ENCODE measurements at places on chromosomes 2 and 18. TPM values are rescaled to one million over a fixed set of nuclear protein-coding genes. Genes with fewer than 3 reads are reported as not detected.
A peak's percentile ranks its signal among the peaks of the same experiment; 100 is the strongest.

Gene SULT1C4
- total RNA-seq: not detected

- H3K4me1 ChIP-seq: peaks cover 6% of the 10 kb centered on the region
- H3K27me3 ChIP-seq: no peaks in the 10 kb centered on the region
- H3K27ac ChIP-seq: no peak overlapping the region
- H3K36me3 ChIP-seq: no peaks in the 10 kb centered on the region
- H3K4me3 ChIP-seq: no peak overlapping the region
Observed at GRCh38 chr18:74828200-74828599, 230.5 kb downstream of the ZNF407 start.

Gene KCTD18
- 12.8 TPM for total RNA-seq

GRCh38 chr18:27608742-27609141 is 423.6 kb upstream of the CHST9 start:
- H3K27me3 ChIP-seq: no peaks in the 10 kb centered on the region
- H3K27ac ChIP-seq: no peak overlapping the region
- H3K36me3 ChIP-seq: no peaks in the 10 kb centered on the region
- DNase-seq: no peak
- H3K4me3 ChIP-seq: no peak overlapping the region
- no peaks in the 10 kb centered on the region for H3K4me1 ChIP-seq

DNA sequence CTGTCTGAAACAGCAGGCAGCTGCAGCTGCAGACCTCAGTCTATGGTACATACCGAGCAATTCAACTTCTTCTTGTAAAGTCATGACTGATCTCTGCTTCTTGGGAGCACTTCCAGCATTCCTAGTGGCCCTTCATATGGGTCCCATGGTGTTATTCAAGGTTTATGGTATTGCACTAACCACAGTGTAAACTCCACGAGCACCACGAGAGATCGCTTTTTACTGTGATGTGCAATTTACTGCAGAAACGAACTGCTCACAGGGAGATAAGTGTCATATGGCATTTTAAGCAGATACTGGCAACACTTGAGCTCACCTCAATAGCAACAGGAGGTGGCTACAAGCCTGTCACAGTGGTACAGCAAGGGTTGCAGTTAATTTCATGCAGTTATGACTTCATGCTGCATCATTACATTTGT is 38.6 kb upstream of the SH3BP4 start:
- no peak for DNase-seq
- no peak overlapping the region for H3K27ac ChIP-seq
- no peak overlapping the region for H3K4me3 ChIP-seq
- H3K36me3 ChIP-seq: no peaks in the 10 kb centered on the region
- no peaks in the 10 kb centered on the region for H3K27me3 ChIP-seq
- no peaks in the 10 kb centered on the region for H3K4me1 ChIP-seq

Gene STRN
- total RNA-seq: 26.4 TPM

GRCh38 chr2:241867776-241868420 is 1.6 kb upstream of the RTP5 start:
- DNase-seq: no peak
- no peaks in the 10 kb centered on the region for H3K27me3 ChIP-seq
- no peaks in the 10 kb centered on the region for H3K36me3 ChIP-seq
- H3K27ac ChIP-seq: no peak overlapping the region
- no peak overlapping the region for H3K4me3 ChIP-seq

- no peak overlapping the region for H3K27ac ChIP-seq
- H3K36me3 ChIP-seq: no peaks in the 10 kb centered on the region
- H3K4me3 ChIP-seq: no peak overlapping the region
- no peak for DNase-seq
Observed at GRCh38 chr2:227608561-227609338, 5.9 kb downstream of the SCYGR3 start.

Gene ITPRIPL1
- 12.4 TPM for total RNA-seq

Gene GPR39
- total RNA-seq: 5.1 TPM

DNA sequence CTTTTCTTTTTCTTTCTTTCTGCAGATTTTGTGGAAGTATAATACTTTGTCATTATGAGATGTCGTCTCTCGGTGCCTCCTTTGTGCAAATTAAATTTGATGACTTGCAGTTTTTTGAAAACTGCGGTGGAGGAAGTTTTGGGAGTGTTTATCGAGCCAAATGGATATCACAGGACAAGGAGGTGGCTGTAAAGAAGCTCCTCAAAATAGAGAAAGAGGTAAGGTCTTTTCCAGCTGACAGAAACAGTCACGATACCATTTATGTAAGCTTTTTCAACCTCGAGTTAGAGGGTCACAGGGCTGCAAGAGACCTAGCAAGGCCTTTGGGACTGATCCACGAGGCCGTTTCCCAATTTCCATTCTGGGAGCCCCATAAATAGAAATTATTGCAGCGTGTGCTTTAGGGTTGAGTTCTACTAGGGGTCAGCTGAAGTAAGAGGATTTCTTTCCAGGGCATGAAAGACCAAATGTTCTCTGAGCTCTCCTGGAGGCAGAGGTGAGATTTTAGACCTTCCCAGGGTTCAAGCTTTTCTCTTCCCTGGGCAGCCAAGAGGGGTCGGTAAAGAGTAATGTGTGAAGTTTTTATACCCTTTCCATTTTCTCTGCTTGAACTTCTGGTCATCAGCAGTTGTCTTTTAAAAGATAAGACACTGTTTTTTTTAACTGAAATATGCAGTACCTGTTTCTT is 15.5 kb downstream of the MAP3K20 start:
- H3K36me3 ChIP-seq: no peaks in the 10 kb centered on the region
- H3K4me3 ChIP-seq: no peak overlapping the region
- H3K27ac ChIP-seq: no peak overlapping the region
- no peak for DNase-seq
- no peaks in the 10 kb centered on the region for H3K27me3 ChIP-seq

DNA sequence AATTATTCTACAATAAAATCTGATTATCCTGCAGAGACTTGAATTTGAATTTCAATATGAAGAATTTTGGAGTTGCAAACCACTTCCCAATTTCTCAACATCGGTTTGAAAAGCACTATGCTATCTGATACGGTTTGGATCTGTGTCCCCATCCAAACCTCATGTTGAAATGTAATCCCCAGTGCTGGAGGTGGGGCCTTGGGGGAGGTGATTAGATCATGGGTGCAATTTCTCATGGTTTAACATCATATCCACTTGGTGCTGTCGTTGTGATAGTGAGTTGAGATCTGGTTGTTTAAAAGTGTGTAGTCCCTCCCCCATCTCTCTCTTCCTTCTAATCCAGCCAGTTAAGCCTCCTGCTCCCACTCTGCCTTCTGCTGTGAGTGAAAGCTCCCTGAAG is 205.7 kb downstream of the NBAS start:
- no peaks in the 10 kb centered on the region for H3K4me1 ChIP-seq
- H3K36me3 ChIP-seq: no peaks in the 10 kb centered on the region
- no peak overlapping the region for H3K27ac ChIP-seq
- no peak overlapping the region for H3K4me3 ChIP-seq
- H3K27me3 ChIP-seq: no peaks in the 10 kb centered on the region

Gene PARD6G
- 12.8 TPM for total RNA-seq

GRCh38 chr2:71629273-71629672 is 175.9 kb downstream of the DYSF start:
- no peaks in the 10 kb centered on the region for H3K4me1 ChIP-seq
- no peaks in the 10 kb centered on the region for H3K36me3 ChIP-seq
- no peak overlapping the region for H3K27ac ChIP-seq
- H3K27me3 ChIP-seq: no peaks in the 10 kb centered on the region

GRCh38 chr2:143435131-143435530 is 305.9 kb downstream of the ARHGAP15 start:
- no peak for DNase-seq
- no peak overlapping the region for H3K4me3 ChIP-seq

Gene ALPI
- total RNA-seq: not detected

GRCh38 chr18:69651243-69651642 is 250.6 kb downstream of the DOK6 start:
- no peaks in the 10 kb centered on the region for H3K4me1 ChIP-seq
- DNase-seq: no peak
- H3K36me3 ChIP-seq: no peaks in the 10 kb centered on the region
- H3K27me3 ChIP-seq: 0 out of 2 replicates have a peak, but pooled peaks cover 4% of the 10 kb centered on the region
- no peak overlapping the region for H3K4me3 ChIP-seq

Gene TSGA10
- total RNA-seq: 6.6 TPM

Gene SEH1L
- 83.7 TPM for total RNA-seq

DNA sequence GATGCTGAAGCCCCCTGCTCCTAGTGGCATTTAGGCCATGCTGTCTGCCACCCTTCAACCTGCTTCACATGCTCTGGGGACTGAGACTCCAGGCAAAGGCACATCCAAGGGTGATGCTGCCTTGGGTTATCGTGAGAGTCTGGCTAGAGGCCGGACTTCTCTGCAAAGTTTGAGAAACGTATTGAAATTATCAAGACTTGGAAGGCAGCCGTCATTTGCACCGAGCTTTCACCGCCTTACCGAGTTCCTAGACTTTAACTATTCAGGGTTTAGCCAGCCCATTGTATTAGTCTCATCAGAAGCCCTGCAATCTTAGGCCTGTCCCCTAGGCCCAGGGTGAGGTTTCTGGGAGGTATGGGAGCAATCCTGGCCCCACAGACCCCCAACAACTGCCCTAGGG is 34.0 kb downstream of the RDH14 start:
- no peak overlapping the region for H3K4me3 ChIP-seq
- no peaks in the 10 kb centered on the region for H3K4me1 ChIP-seq

- no peaks in the 10 kb centered on the region for H3K27me3 ChIP-seq
- no peak overlapping the region for H3K4me3 ChIP-seq
- H3K27ac ChIP-seq: no peak overlapping the region
- DNase-seq: no peak
Observed at GRCh38 chr2:228600265-228600664, 418.8 kb upstream of the SPHKAP start.

GRCh38 chr2:101109451-101110118 is 41.6 kb downstream of the TBC1D8 start:
- no peaks in the 10 kb centered on the region for H3K27me3 ChIP-seq
- H3K36me3 ChIP-seq: no peaks in the 10 kb centered on the region
- H3K4me3 ChIP-seq: no peak overlapping the region
- no peak overlapping the region for H3K27ac ChIP-seq

GRCh38 chr2:205885492-205886099 is 200.4 kb downstream of the INO80D start:
- H3K27ac ChIP-seq: no peak overlapping the region
- H3K4me1 ChIP-seq: peaks cover 3% of the 10 kb centered on the region
- peak; percentile 68 for DNase-seq
- no peaks in the 10 kb centered on the region for H3K27me3 ChIP-seq
- H3K36me3 ChIP-seq: no peaks in the 10 kb centered on the region

Gene MEP1B
- total RNA-seq: not detected

GRCh38 chr2:167681234-167682015 is 566.0 kb downstream of the STK39 start:
- no peak for DNase-seq
- no peaks in the 10 kb centered on the region for H3K27me3 ChIP-seq
- no peak overlapping the region for H3K4me3 ChIP-seq
- H3K27ac ChIP-seq: no peak overlapping the region
- no peaks in the 10 kb centered on the region for H3K4me1 ChIP-seq
- H3K36me3 ChIP-seq: no peaks in the 10 kb centered on the region

DNA sequence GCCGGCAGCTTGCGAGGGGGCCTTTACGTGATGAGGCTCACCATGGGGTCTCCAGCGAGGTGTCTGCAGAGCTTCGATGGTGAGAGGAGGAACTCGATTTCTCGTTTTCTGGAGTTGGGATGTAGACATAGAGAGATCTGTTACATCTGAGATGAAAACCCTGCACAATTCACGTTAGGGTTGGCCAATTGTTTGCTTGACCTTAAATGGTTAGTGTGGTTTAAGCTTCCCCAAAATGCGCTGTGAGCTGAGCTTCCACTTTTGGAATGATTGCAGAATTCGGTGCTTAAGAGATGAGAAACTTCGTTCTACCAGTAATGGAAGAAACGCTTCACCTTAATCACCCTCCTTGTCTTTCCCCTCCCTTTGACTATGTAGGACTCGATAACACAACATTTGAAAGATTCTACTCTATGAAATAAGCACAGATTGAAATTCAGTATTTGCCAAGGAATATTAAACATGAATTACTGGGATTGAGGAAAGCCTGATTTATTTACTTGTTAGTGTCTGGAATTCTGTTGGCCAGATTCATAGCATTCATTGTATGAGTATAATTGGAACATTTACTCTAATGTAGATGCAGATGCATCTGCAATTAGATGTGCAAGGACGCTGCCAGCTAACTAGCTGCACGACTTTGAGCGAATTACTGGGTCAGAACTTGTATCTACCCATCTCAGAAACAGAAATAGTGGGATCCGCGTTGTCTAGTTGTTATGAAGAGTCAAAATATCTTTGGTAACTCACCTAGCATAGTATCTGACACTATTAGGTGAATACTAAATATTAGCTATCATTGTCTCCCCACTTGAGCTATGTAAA is 1.6 kb upstream of the KLF7 start:
- no peaks in the 10 kb centered on the region for H3K36me3 ChIP-seq
- H3K4me3 ChIP-seq: peak overlapping the region; percentile 49
- H3K27ac ChIP-seq: peak overlapping the region; percentile 98
- H3K4me1 ChIP-seq: peaks cover 43% of the 10 kb centered on the region
- H3K27me3 ChIP-seq: no peaks in the 10 kb centered on the region

- H3K4me3 ChIP-seq: no peak overlapping the region
- H3K27ac ChIP-seq: no peak overlapping the region
- no peaks in the 10 kb centered on the region for H3K27me3 ChIP-seq
- no peak for DNase-seq
Observed at GRCh38 chr2:70664525-70664924, 103.5 kb downstream of the ADD2 start.

Gene MYO5B
- total RNA-seq: 32.1 TPM

DNA sequence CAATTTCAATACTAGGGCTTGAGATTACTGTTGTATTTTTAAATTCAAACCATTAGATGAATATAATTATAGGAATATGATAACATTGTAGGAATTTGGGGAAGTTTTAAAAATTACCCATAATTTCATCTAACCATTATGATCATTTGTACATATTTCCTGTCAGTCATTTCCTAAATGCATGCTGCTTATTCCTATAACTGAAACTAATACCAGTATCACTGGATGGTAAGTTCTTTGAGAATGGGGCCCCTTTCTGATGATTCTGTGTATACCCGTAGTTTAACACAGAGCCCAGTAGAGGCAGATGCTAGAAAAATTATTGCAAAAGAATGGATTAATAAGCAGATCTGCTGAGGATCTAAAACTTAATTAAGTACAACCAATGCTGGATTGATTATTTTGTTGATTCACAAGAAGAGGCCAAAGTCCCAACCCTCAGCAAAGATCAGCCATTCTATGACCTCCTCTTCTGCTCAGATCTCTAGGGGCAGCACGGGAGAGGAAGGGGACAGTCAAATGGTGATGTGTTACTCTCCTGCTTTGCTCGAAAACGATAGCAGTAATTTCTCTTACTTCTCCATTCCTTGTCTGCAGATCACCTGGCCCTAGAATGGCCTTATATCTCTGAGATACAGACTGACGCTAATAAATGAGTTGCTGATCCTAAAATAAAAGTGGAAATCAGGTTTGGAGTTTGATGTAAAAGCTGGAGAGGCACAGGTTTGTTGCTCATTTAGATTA is 69.5 kb upstream of the PELI1 start:
- no peak overlapping the region for H3K27ac ChIP-seq
- H3K27me3 ChIP-seq: no peaks in the 10 kb centered on the region
- H3K4me1 ChIP-seq: 0 out of 2 replicates have a peak, but pooled peaks cover 6% of the 10 kb centered on the region
- DNase-seq: no peak

Gene KDM3A
- 52.6 TPM for total RNA-seq

Gene CDCA7
- total RNA-seq: 57.9 TPM

Data from HCT116 (cell line).